CD8-positive, alpha-beta memory T cell (primary cell): ENCODE measurements at places on chromosomes 3 and 15. TPM values are rescaled to one million over a fixed set of nuclear protein-coding genes. Genes with fewer than 3 reads are reported as not detected.

Gene CHCHD6
- total RNA-seq: 15.0 TPM

Gene CPB1
- not detected for total RNA-seq

Gene NR2F2
- total RNA-seq: not detected

Gene PRR20G
- not detected for total RNA-seq

- no peak for DNase-seq
Measured at GRCh38 chr15:82804575-82804949, 1.3 kb downstream of the FSD2 start.

- no peak for DNase-seq
Measured at GRCh38 chr3:111714305-111714704, 119.2 kb upstream of the ZBED2 start.

- no peak for DNase-seq
Measured at GRCh38 chr3:183220828-183221227, 32.2 kb upstream of the B3GNT5 start.
